CD4-positive, alpha-beta memory T cell (primary cell): ENCODE measurements at places on chromosomes 7 and 10. TPM values are rescaled to one million over a fixed set of nuclear protein-coding genes. Genes with fewer than 3 reads are reported as not detected.
A peak's percentile ranks its signal among the peaks of the same experiment; 100 is the strongest.

DNA sequence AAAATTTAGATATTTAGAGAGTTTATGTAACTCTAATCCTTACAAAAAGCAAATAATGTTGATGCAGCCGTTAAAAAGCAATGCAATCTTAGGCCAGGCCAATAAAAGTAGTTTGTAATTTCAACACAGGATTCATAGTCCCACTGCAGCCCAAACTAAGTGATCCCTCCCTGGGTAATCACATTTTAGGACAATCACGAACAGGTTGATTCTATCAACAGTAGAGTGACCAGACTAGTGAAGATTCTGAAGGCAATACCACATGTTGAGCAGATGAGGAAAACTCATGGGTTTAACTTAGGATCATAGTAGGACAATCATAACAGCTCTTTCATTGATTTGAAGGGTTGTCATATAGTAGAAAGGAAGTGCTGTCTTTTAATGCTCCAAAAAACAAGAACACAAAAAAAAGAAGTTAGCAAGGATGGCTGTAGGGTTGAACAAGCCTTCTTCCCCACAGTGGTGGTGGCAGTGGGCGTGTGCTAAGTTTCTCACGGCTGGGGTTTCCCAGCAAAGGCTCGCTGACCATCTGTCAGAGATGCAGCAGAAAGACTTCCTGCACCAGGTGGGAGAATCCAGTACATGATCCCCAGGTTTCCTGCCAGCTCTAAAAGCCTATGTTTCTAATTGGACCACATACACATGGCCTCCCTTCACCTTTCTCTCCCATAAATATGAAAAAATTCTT, 212.2 kb downstream of the CHRM2 start:
- no peak for DNase-seq
- H3K36me3 ChIP-seq = no peaks in the 10 kb centered on the region
- H3K4me3 ChIP-seq = no peak overlapping the region
- H3K27ac ChIP-seq = no peak overlapping the region
- no peaks in the 10 kb centered on the region for H3K27me3 ChIP-seq

GRCh38 chr7:123709525-123709924, 39.3 kb downstream of the WASL start:
- peaks cover 16% of the 10 kb centered on the region for H3K36me3 ChIP-seq
- H3K27ac ChIP-seq = no peak overlapping the region
- no peak for DNase-seq
- H3K27me3 ChIP-seq = no peaks in the 10 kb centered on the region

The EBF3 gene
- not detected for total RNA-seq

GRCh38 chr10:118753331-118754228, 1.2 kb downstream of the CACUL1 start:
- H3K4me3 ChIP-seq = peak overlapping the region; percentile 64
- DNase-seq = no peak
- H3K4me1 ChIP-seq = peaks cover 48% of the 10 kb centered on the region
- peak overlapping the region; percentile 87 for H3K27ac ChIP-seq
- H3K36me3 ChIP-seq = no peaks in the 10 kb centered on the region

- peak; percentile 71 for DNase-seq
- no peaks in the 10 kb centered on the region for H3K36me3 ChIP-seq
- no peaks in the 10 kb centered on the region for H3K4me1 ChIP-seq
- no peak overlapping the region for H3K27ac ChIP-seq
These were observed 98.4 kb upstream of the PODXL start for GRCh38 chr7:131654668-131655326.

The ACHE gene
- total RNA-seq = not detected

The ETV1 gene
- 0.47 TPM for total RNA-seq

GRCh38 chr7:11760372-11760771, 71.6 kb downstream of the THSD7A start:
- no peak overlapping the region for H3K27ac ChIP-seq
- no peaks in the 10 kb centered on the region for H3K36me3 ChIP-seq
- no peaks in the 10 kb centered on the region for H3K4me1 ChIP-seq
